ENCODE measurements at places on chromosomes 2 and 18.

GRCh38 chr2:42216694-42217093 is 47.5 kb downstream of the EML4 start:
- DNase-seq, result no peak

DNA sequence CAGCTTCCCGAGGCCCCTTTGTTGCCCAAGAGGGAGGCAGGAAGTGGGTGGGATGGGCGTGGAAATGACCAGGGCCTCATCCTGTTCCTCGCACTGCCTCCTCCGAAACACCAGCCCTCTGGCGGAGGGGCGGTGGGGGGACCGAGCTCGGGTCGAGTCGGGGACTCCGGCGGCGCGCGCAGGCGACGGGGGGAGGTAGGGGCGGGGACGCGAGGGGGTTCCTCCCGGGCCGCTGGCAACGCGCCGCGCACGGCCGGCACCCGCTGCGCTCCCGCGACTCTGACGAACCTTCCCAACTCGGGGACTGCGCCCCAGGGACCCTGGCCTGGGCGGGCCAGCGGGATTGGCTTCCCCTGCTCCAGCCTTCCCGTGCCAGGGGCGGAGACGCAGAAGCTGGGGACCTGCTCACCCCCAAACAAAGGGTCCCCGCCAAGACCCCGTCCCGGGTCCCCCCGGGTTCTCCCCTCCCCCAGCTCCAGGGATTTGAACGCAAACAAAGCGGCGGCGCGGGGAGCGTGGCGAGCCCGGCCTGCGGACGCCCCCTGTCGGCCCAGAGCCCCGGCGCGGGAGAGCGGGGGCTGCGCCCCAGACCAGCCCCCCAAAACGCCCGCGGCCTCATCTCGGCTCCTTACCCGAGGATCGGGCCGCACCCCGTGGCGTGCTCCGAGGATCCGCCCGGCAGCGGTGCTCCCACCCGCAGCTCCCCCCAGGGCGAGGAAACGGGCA is 1.2 kb downstream of the SEMA4C start:
- peak; percentile 79 for DNase-seq

GRCh38 chr18:813172-814071 is 1.4 kb upstream of the YES1 start:
- no peak for DNase-seq

- DNase-seq, result no peak
These were observed 245.8 kb downstream of the TMX3 start for GRCh38 chr18:68469049-68469625.

- DNase-seq, result no peak
These were observed 659 bp downstream of the CHMP1B start for GRCh38 chr18:11851806-11852337.

- DNase-seq, result peak; percentile 24
These were observed 4.4 kb downstream of the SULT1C4 start for GRCh38 chr2:108382196-108382595.
